Activated CD8-positive, alpha-beta T cell treated with anti-CD3 and anti-CD28 coated beads for 36 hours (primary cell): ENCODE measurements at places on chromosomes 5 and 9. TPM values are rescaled to one million over a fixed set of nuclear protein-coding genes. Genes with fewer than 3 reads are reported as not detected.
A peak's percentile ranks its signal among the peaks of the same experiment; 100 is the strongest.

GRIN1 gene
- not detected for total RNA-seq

SKP2 gene
- 60.2 TPM for total RNA-seq

DUSP1 gene
- total RNA-seq: 17.9 TPM

MAN2A1 gene
- 30.6 TPM for total RNA-seq

INSL4 gene
- total RNA-seq: not detected

STING1 gene
- 43.7 TPM for total RNA-seq

TCF7 gene
- 47.4 TPM for total RNA-seq

ZBTB26 gene
- 6.2 TPM for total RNA-seq

DNA sequence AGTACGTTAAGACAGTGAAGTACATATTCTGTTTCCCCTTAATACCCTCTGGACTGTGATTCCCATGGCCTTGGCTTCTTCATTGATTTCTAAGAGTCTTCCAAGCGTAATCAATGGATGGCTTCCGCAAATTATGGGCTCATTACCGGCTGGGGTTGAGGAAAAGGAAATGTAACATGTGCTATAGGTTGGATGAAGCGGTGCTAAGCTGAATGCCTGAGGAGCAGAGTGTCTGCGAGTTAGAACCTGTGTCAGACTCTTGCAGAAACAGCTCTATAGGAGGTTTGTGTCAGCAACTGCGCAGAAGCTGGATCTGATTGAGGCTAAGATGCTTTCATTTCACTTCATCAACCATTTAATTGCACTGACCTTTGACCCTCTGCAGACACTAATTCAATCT, 114.3 kb upstream of the CDH18 start:
- DNase-seq: no peak

GRCh38 chr5:149733129-149733900, 3.2 kb downstream of the PPARGC1B start:
- DNase-seq: no peak

DNA sequence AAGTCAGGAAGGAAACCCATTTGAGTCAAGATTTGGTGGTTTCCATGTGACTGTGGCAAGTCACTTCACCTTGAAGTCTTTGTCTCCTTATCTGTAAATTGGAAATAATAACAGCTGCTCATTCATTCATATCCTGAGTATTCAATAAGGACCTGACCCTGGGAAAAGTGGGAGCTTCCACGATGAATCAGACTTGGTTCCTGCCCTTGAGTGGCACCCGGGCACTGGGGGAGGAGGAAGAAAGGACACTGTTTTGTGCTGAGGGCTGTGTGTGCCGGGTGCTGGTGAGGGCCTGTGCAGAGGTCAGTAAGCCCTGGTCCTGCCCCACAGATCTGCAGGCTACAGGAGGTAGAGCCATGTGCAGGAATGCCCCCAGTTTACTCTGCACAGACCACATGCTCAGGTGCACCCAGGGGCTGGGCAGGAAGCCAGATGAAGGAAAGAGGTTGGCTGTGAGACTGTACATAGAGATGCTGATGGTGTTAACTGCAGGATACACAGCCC, 6.8 kb downstream of the NDST1 start:
- DNase-seq: no peak

GRCh38 chr9:78252616-78253015, 16.7 kb downstream of the CEP78 start:
- no peak for DNase-seq

GRCh38 chr9:69898714-69899209, 78.1 kb downstream of the CFAP95 start:
- no peak for DNase-seq

GRCh38 chr9:135951889-135952663, 9.1 kb downstream of the UBAC1 start:
- DNase-seq: no peak

DNA sequence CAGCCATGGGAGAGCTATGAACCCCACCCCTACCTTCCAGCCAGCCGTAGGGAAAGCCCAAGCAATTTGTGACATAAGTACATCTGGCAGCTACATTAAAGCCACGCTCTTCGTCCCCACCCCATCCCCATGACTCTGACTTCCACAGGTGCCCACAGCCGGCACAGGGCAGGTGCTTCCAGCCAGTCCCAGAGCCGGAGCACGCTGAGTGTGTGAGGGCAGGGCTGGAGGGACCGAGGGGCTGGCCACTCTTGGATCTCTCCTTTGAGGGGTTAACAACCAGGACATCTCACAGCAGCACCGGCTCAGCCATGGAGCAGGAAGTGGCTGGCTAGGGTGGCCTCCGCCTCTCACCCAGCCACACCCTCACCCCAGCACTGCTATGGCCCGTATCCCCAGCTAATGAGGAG, 2.4 kb upstream of the FAM78A start:
- DNase-seq: peak; percentile 47

GRCh38 chr9:107684224-107684623, 194.7 kb upstream of the KLF4 start:
- DNase-seq: no peak

- DNase-seq: no peak
Observed at GRCh38 chr5:74516211-74516636, 124.3 kb downstream of the ENC1 start.
